ENCODE measurements at places on chromosomes 3 and 15.
A peak's percentile ranks its signal among the peaks of the same experiment; 100 is the strongest.

DNA sequence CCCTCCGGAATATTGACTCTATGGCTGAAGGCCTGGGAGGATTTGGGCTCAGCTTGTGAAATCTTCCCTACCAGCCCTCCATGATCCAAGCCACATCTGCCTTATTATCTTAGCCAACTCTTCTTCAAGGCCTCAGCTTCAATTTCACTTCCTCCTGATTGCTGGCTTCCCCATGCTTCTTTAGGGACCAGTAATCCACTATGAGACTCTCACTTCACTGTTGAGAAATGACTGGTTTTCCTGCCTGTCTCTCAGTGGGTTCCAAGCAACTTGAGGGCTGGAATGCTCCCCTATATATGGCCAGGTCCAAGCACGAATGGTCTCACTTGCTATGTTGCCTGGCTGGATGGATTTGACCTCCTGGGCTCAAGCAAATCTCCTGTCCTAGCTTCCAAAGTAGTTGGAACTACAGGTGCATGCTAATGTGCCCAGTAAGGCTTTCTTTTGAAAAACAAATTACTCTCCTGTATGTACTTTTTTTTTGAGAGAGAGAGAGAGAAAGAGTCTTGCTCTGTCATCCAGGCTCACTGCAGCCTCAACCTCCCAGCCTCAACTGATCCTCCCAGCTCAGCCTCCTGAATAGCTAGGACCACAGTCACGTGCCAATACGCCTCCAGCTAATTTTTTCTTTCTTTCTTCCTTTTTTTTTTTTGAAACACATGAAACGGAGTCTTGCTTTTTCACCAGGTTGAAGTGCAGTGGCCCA, 7.9 kb upstream of the PIK3CB start:
- no peak for DNase-seq

GRCh38 chr3:30986551-30986950, 92.1 kb upstream of the GADL1 start:
- no peak for DNase-seq

- no peak for DNase-seq
Measured at GRCh38 chr15:89704411-89704810, 13.8 kb downstream of the WDR93 start.

DNA sequence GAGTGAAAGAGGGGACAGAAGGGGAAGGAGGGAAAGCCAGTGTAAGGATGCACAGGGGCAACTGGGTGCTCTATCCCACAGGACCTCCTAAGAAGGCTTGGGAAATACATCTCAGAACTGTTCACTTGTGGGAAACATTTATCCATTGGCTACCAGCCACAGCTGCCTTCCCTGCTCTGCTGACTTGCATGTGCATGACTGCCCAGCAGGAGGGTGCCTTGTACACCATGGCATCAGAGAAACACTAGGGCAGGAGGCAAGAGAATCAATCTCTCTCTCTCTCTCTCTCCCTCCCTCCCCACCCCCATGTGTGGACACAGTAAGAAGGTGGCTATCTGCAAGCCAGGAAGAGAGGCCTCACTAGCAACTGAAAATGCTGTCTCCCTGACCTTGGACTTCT, 62.9 kb upstream of the ZBTB38 start:
- DNase-seq: no peak

DNA sequence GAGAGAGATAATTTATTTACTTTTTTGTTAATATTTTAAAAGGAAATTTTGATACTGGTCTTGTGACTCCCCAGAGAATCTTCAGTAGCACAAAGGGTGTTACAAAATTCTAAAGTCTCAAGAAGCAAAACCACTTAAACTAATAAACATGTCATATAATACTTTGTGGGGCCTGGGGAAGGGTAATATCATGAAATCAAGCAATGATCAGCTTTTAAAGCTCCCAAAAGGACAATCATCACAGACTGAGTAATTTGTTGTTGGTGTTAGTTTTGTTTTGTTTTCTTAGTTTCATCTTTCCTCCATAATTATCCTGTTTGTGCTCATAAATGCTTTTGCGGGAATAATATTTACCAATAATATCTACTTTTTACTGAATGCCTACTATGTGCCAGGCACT, 55.0 kb downstream of the TMEM212 start:
- no peak for DNase-seq

GRCh38 chr3:117788061-117788460, 1078.5 kb downstream of the TUSC7 start:
- no peak for DNase-seq

GRCh38 chr3:61451841-61452240, 109.5 kb upstream of the PTPRG start:
- DNase-seq: no peak

GRCh38 chr3:136196064-136196400, at the start of gene MSL2:
Gene MSL2 (minus strand): TSS chr3:136196335. CDS start chr3:136195113, 1,222 bp downstream.
- no peak for DNase-seq

DNA sequence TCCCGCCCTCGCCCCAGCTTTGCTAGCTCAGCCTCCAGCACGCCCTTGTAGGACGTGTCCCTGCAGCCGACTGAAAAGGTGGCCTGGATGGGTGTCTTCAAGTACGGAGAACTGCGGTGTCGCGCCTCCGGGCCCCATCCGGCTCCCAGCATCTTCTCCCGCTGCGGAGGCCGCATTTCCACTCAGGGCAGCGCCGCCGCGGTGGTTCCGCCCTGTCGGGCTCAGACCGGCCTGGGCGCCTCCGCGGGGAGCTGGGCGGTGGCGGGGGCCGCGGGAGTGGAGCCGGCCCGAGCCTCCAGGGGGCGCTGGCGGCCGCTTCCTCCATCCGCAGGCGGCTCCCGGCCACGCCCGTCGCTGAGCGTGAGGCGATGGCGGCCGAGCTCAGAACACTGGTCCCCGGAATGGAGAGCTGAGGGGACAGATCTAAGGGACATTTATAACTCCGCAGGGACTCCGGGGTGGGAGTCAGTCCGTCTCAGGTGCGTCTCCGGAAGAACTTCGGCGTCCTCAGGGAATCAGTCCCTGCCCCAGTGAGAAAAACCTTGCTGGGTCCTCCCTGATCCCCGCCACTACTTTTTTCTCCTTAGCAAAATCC, 13.6 kb upstream of the SMCO1 start:
- peak; percentile 70 for DNase-seq

DNA sequence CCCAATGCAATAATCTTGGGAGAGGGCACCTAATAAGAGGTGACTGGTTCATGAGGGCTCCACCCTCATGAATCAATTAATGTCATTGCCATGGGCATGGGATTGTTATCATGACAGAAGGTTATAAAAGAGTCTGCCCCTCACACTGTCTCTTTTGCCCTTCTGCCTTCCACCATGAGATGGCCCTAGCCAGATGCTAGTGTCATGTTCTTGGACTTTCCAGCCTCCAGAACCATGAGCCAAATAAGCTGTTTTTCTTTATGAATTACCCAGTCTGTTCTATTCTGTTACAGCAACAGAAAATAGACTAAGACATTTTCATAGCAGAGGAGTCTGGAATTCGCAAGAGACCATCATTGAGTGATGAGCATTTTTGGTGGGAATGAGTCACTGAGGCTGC, 16.0 kb upstream of the RAD18 start:
- no peak for DNase-seq

- DNase-seq: no peak
Measured at GRCh38 chr3:112460519-112461195, 38.6 kb downstream of the BTLA start.

GRCh38 chr15:74954515-74954914, 2.1 kb downstream of the RPP25 start:
- DNase-seq: no peak

- DNase-seq: no peak
Measured at GRCh38 chr3:100075851-100076730, 38.2 kb downstream of the FILIP1L start.

- no peak for DNase-seq
Measured at GRCh38 chr3:8854656-8855055, 85.2 kb upstream of the OXTR start.

- no peak for DNase-seq
Measured at GRCh38 chr3:183449391-183449790, 21.0 kb upstream of the MCF2L2 start.

GRCh38 chr3:53154881-53155285, 6.1 kb upstream of the PRKCD start:
- DNase-seq: no peak

- no peak for DNase-seq
Measured at GRCh38 chr15:80026754-80027153, 32.7 kb upstream of the ZFAND6 start.

GRCh38 chr15:95610945-95611344, 719.6 kb upstream of the NR2F2 start:
- DNase-seq: no peak

GRCh38 chr3:65619451-65619881, 419.3 kb downstream of the MAGI1 start:
- no peak for DNase-seq

- DNase-seq: no peak
Measured at GRCh38 chr3:179107617-179108016, 36.0 kb upstream of the ZMAT3 start.

- DNase-seq: no peak
Measured at GRCh38 chr3:86949850-86950249, 41.1 kb downstream of the VGLL3 start.

DNA sequence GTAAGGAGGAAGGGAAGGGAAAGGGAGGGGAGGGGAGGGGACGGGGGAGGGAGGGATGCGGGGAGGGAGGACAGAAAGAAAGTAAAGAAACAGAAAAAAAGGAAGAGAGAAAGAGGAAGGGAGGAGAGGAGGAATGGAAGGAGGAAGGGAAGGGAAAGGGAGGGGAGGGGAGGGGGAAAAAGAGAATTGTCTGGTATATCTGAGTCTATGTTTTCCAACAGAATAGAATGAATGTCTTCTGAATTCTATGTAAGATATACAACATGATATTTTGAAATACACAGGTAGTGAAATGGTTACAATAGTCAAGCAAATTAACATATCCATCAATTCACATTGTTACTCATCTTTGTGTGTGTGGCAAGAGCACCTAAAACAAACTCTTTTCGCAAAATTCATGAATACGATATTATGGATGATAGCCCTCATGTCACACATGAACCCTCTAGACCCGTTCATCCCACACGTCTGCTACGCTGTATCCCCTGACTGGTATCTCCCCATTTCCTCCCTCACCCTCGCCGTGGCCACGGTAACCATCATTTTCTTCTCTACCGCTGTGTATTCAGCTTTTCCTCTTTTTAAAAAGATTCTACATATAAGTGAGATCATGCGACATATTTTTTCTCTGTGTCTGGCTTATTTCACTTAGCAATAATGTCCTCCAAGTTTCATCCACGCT, 168.9 kb downstream of the XXYLT1 start:
- DNase-seq: no peak

GRCh38 chr3:76985645-76986044, 54.3 kb upstream of the ROBO2 start:
- DNase-seq: no peak

DNA sequence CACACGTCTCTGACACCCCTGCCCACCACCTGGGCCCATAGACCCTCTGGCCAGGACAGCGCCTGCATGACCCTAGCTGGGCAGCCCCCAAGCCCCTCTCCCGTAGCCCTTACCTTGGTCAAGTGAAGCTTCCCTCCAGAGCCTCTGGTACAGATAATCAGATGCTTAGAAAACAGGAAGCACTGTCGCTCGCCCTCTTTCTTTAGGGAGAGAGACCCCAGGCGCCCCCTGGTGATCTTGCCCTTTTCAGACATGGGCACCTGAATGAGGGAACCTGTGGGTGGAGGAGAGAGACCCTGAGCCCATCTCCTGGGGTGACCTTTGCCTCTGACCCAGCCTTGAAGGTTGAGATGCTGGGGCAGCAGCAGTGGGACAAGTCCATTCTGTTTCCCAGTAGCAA, 65.4 kb downstream of the RASGRF1 start:
- DNase-seq: no peak

DNA sequence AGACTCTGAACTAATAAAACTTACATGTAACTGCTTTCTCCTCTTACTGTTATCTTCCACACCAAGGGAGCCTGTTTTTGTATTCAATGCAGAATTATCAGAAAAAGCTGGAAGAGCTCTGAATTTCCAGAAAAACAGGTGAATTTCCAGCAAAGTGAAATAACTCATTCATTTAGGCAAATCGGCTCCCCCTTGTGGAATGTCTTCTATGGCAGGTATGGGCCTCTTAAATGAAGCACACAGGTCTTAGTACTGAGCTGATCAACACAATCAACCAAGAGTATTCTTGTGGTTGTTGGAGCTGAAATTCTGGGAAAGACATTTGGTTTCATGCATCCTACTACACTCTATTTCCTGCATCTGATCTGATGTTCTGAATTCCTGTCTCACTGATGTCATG, 31.0 kb upstream of the PTPRG start:
- DNase-seq: no peak

DNA sequence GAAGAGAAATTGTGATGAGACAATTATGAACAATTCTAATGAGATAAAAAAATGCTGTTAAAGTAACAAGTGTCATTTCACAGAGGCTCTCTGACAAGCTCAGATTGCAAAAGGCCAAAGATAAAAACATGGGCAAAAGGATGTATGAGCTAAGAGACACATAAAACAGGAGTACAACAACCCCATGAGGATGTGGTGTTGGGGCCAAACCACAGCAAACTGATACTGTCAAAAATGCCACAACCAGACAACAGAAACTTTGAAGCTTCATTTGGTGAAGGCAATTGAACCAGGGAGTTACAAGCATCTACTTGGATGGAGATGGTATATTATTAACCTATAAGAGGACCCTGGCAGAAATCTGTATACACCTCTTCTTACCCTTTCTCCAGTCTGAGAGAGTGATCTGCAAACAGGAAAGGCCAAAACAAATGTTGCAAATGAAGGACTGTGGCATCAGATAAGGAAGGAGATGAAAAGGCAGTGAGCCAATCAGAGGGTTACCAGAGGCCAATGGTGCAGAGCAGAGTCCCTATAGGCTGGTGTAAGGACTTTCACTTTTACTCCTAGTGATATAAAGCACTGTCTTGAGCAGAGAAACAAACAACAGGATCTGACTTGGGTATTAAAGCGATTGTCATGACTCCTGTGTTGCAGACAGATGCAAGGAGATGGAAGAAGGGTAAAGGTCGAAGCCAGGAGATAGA, 659.0 kb downstream of the NTRK3 start:
- DNase-seq: no peak

GRCh38 chr15:59918994-59919951, 84.8 kb upstream of the FOXB1 start:
- peak; percentile 30 for DNase-seq

GRCh38 chr3:126749931-126750755, 46.1 kb downstream of the CHCHD6 start:
- no peak for DNase-seq

GRCh38 chr15:20352241-20353200, 189.1 kb downstream of the GOLGA6L6 start:
- DNase-seq: no peak

DNA sequence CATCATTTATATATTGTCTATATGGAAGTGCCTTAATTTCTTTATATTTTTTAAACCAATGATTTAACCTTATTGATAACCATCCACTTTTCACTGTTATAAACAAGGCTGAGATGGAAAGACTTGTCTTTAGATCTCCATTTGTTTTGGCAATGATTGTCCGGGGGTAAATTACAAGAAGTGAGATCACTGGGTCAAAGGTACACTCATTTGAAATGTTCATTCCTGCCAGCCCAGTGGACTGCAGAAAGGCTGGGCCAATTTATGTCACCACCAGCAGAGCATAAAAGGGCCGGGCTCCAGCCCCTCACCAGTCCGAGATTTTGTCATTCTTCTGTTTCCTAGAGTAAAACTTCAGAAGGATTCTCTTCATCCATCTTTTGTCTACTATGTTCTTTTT, 93.6 kb upstream of the NEO1 start:
- DNase-seq: no peak
